ENCODE measurements at places on chromosomes 5 and 9. TPM values are rescaled to one million over a fixed set of nuclear protein-coding genes. Genes with fewer than 3 reads are reported as not detected.

Gene SPAAR
- 0.09 TPM for total RNA-seq

Gene PPP2R2B
- not detected for total RNA-seq

Gene GRIN1
- total RNA-seq = 0.11 TPM

Gene SLC25A48
- 0.11 TPM for total RNA-seq

Gene ADGRV1
- total RNA-seq = 0.50 TPM

Gene LEAP2
- 0.65 TPM for total RNA-seq

Gene LCN12
- 1.2 TPM for total RNA-seq

Gene NEUROG1
- total RNA-seq = not detected

Gene ALDOB
- not detected for total RNA-seq

Gene EIF4EBP3
- 1.4 TPM for total RNA-seq

Gene HMGCS1
- total RNA-seq = 49.7 TPM

Gene BRD8
- 43.4 TPM for total RNA-seq

Gene AGXT2
- total RNA-seq = not detected

Gene RANBP3L
- total RNA-seq = not detected

Gene NIPAL4
- total RNA-seq = 10.0 TPM

Gene ARPC5L
- total RNA-seq = 54.8 TPM

Gene NR5A1
- 0.17 TPM for total RNA-seq

Gene AP3B1
- 28.4 TPM for total RNA-seq

Gene IGFBPL1
- 2.1 TPM for total RNA-seq

Gene NIPBL
- 11.3 TPM for total RNA-seq

Gene SH3PXD2B
- 16.2 TPM for total RNA-seq

Gene TAF11L5
- not detected for total RNA-seq

Gene ASPN
- total RNA-seq = not detected

Gene OBP2B
- total RNA-seq = not detected

Gene GABRB2
- total RNA-seq = not detected

Gene QRFP
- total RNA-seq = not detected

Gene ORM1
- total RNA-seq = not detected

Gene COL5A1
- 46.9 TPM for total RNA-seq

Gene WDR70
- 9.3 TPM for total RNA-seq

Gene SLC6A7
- not detected for total RNA-seq

Gene ORM2
- not detected for total RNA-seq

Gene APBA1
- 0.28 TPM for total RNA-seq

Gene BNC2
- 6.7 TPM for total RNA-seq

Gene PCDHAC1
- total RNA-seq = 1.9 TPM

Gene AK8
- 0.92 TPM for total RNA-seq

Gene PCDHGA3
- 0.02 TPM for total RNA-seq

Gene ATP10B
- total RNA-seq = not detected

Gene SPINK6
- 0.75 TPM for total RNA-seq

Gene FRRS1L
- 0.27 TPM for total RNA-seq

Gene WNT8A
- total RNA-seq = not detected

Gene SMIM33
- total RNA-seq = not detected

Gene ROR2
- total RNA-seq = 1.7 TPM

Gene SHISAL2B
- not detected for total RNA-seq

Gene SLC36A3
- not detected for total RNA-seq

Gene TUSC1
- 7.0 TPM for total RNA-seq

Gene SPACA9
- total RNA-seq = 5.9 TPM

Gene CDC20B
- total RNA-seq = 0.07 TPM

Gene PDCD1LG2
- 0.15 TPM for total RNA-seq

Gene C9orf40
- 12.3 TPM for total RNA-seq

All from A549 treated with AZD2906 at 1 μM for 4 hours (cell line).